Posterior vena cava (tissue), 2 donors: ENCODE measurements at places on chromosomes 5 and 9. TPM values are rescaled to one million over a fixed set of nuclear protein-coding genes. Genes with fewer than 3 reads are reported as not detected.

The ATP10B gene
- total RNA-seq: not detected

The ZFP2 gene
- 2.3 TPM for total RNA-seq

The NPR3 gene
- total RNA-seq: 4.3 TPM

The OBP2A gene
- not detected for total RNA-seq

The PTGES gene
- 7.9 TPM for total RNA-seq

The CCL28 gene
- total RNA-seq: 4.8 TPM

The GMCL2 gene
- total RNA-seq: not detected

The MLANA gene
- total RNA-seq: not detected

The SDHA gene
- 80.7 TPM for total RNA-seq

The ITGA2 gene
- total RNA-seq: 7.5 TPM
